ENCODE measurements at places on chromosomes 1 and 21. TPM values are rescaled to one million over a fixed set of nuclear protein-coding genes. Genes with fewer than 3 reads are reported as not detected.

Gene CR1L
- polyA plus RNA-seq: not detected

Gene C1QA
- not detected for polyA plus RNA-seq

Gene CDC42BPA
- 7.0 TPM for polyA plus RNA-seq

Gene CFAP57
- polyA plus RNA-seq: 0.24 TPM

Gene CACNA1E
- polyA plus RNA-seq: not detected

Gene NGF
- polyA plus RNA-seq: 1.1 TPM

Gene MYCL
- 5.1 TPM for polyA plus RNA-seq

Gene LCE2B
- polyA plus RNA-seq: 0.83 TPM

Gene GPN2
- 43.7 TPM for polyA plus RNA-seq

Gene PHLDA3
- polyA plus RNA-seq: 104 TPM

Gene TMEM269
- polyA plus RNA-seq: not detected

Gene OR6K3
- polyA plus RNA-seq: not detected

Gene IFFO2
- 57.9 TPM for polyA plus RNA-seq

Gene TEDDM1
- polyA plus RNA-seq: not detected

Data from keratinocyte (primary cell).